Kidney tubule cell (primary cell): ENCODE measurements at places on chromosomes 11 and 22.

GRCh38 chr11:73648571-73649046 is 2.2 kb downstream of the PLEKHB1 start:
- DNase-seq, result no peak

- peak; percentile 66 for DNase-seq
Measured at GRCh38 chr11:64888729-64889511, 10.5 kb upstream of the EHD1 start.

- DNase-seq, result no peak
Measured at GRCh38 chr11:93517041-93517440, 26.1 kb downstream of the SMCO4 start.

- no peak for DNase-seq
Measured at GRCh38 chr11:111435046-111435698, 56.1 kb upstream of the POU2AF1 start.

DNA sequence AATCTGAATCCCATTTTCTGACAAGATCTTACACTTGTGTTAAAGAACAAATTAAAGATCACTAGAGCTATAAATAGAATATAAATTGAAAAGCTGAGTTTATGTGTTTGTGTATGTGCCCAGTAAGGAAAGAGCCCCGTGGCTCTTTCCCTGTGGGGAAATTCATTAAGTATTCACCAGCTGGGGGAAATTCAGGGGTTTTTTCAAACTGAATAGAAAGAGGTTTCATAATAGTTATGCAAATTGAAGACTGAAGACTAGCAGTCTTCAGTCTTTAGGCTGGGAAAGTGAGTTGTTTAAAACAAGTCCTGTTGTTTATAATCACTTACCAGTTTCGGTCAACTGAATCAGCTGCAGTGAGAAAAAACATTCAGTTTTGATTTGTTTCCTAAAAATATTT is 11.3 kb upstream of the MS4A7 start:
- DNase-seq, result no peak

DNA sequence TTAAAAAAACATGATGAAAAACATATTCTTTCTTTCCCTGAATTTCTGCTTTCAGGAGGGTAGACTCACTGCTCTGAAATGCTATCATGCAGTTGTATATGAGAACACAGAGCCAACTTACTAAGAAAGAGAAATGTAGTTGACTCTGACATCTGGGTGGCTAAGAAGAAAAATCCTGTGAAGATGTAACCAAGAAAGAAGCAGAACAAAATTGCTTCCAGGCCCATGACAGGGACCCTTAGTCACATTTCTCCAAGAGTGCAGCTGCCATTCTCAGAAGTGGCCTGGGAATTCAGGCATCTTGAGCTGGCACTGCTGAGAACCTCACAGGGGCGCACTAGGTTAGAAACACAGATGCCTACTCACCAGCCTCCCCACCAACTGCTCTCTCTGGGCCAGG is 73.6 kb downstream of the RPL27A start:
- DNase-seq, result no peak

GRCh38 chr22:30969532-30970355 is 679 bp downstream of the TUG1 start:
- DNase-seq, result peak; percentile 52

DNA sequence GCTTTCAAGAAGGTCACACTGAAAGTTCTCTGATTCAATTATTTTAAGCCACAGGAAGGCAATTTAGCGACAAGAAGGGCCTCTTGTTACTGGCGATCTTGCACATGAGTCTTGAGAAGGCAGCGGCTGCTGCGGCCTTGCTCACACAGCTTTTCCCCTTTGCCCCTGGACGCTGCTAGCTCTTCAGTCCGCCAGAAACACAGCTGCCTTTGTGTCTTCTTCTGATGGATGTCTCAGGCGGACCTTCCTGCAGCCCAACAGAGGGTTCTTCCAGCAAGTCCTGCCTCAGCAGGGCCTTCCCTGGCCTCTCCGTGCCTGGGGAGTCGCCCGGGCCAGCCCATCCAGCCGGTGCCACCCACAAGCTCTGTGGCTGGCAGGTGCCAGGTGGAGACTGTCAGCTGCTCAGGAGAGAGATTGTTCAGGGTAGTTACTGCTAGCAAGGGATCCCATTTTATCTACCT is 59.4 kb downstream of the PKNOX2 start:
- no peak for DNase-seq

- no peak for DNase-seq
Measured at GRCh38 chr11:95778699-95779098, 10.9 kb downstream of the FAM76B start.

- DNase-seq, result no peak
Measured at GRCh38 chr11:119449498-119449897, 26.5 kb upstream of the THY1 start.

GRCh38 chr11:124340142-124340447 is 20.1 kb upstream of the OR8D2 start:
- DNase-seq, result no peak

DNA sequence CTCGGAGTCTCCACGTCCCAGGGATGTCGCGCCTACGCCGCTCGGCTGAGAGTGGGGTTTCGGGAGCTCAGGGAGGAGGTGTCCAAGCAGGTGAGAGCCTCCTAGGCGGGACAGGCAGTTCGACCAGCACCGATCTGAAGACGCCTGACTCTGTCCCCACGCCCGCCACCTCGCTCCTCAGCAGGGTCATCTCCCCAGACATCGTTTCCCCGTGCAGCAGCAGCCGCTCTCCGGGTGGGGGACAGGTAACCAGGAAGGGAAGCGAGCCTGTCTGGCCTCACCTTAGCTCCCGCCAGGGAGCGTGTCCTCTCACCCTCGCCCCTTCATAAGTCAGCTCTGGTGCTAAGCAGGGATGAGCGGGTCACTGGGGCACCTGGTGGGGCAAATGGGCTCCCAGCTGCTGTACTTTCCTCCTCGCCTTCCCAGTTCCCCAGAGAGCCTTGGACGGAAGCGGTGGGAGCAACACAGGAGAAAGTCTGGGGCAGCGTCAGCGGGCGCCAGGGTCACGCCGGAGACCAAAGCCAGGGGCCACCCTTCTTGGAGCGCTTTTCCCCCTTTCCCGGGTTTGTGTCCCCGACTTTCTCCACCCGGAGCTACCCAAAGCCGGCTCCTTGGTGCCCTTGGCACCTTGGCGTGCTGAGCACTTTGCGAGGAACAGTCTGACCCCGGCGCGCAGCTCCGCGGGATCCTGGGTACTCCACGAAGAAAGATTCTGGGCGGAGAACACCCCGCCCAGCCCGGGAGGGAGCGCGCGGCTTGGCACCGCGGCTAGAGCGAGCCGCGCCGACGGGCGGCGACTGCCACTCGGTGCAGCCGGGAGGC is 1.6 kb downstream of the SPON1 start:
- DNase-seq, result peak; percentile 42

DNA sequence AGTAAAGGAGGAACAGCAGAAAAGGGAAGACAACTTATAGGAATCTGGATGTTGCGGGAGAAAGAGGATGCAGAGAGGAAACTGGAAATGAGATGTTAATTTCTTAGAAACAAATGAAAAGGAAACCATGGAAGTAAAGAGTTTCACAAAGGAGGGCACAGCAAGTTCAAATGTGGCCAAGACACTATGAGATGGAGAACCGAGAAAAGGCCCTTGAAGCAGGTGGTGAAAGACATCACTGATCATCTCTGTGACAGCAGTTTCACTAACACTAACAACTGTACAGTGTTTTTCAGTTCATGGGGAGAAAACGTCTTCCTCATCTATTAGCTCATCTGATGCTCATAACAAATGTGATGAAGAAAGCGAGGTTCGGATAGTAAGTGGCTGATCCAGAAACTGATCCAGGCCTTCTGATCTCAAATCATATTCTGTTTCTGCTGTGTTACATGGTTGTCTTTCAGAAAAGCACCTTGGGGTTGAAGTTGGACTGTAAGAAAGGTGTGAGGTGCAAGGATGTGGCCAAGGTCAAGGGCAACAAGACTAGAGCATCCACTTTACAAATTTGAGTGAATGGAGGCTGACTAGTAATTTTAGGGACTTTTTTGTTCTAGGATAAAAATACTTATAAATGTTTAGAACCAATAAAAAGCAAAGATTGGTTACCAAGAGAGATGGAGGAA is 492.1 kb upstream of the CADM1 start:
- no peak for DNase-seq
